Stimulated activated CD4-positive, alpha-beta T cell treated with anti-CD3 and anti-CD28 coated beads, Interleukin-4, amount 100 ng/mL, for 48 hours (primary cell): ENCODE measurements at places on chromosomes 7 and 10.

- DNase-seq, result no peak
Observed at GRCh38 chr10:75441196-75441595, 9.8 kb downstream of the LRMDA start.

GRCh38 chr7:90579181-90579688, 16.9 kb upstream of the CDK14 start:
- DNase-seq, result no peak

DNA sequence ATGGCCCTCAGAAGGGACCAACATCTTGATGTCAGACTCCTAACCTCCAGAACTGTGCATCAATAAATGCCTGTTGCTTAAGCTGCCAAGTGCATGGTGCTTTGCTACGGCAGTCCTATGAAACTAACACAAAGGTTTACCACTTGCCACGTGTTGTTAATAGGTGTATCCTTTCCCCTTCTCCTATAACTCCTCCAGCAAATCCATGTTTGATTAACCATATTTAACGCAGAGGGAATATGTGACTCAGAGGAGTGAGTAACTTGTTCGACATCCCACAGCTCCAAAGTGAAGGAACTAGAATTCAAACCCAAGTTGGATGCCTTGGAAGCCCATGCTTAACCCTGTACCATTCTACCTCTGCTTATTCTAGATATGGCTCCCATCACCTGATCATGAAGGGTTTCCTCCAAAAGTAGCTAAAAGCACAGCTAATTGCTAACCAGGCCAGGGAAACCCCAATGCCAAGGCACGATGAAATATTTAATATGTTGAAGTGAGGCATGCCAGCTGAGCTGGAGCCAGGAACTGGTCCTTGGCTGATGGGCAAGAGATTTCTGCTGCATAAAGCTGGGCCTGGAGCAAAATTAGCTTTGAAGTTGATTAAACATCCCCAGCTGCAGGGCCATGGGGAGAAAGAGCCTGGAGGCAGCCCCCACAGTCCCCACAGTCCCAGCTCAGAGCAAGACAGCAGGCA, 131.9 kb downstream of the C10orf90 start:
- DNase-seq, result no peak

GRCh38 chr10:131885391-131886165, 15.2 kb upstream of the PPP2R2D start:
- peak; percentile 74 for DNase-seq

DNA sequence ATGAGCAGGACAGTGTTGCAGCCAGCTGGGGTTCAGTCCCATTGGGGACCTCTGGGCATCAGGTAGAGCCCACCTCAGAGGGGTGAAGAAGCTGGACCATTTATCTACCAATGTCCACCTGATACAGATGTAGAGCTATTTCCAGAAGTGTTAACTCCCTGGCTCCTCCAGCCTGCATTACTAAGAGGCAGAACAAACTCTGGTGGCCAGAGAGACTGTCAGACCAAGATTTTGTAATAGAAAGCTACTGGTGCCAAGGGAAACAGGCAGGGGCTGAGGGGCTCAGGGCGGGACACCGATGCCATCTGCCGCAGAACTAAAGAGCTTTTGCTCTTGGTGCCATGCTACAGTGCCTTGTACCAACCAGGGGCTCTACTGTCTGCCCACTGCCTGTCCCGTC, 268.2 kb upstream of the HABP2 start:
- DNase-seq, result no peak

DNA sequence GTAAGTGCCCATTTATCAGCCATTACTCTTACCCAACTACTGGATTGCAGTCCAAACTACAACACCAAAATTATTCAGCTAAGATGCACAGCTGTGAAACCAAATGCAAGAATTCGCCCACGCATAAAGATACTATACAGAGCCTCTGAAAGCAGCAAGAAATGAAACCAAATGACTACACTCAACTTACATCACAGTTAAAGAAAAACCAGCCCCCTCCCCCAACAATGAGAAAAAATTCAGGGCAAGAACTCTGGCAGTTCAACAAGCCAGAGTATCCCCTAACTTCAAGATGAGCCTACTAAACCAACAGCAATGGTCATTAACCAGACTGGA, 209.1 kb upstream of the VWC2 start:
- no peak for DNase-seq

- no peak for DNase-seq
Observed at GRCh38 chr10:100008142-100008522, 1.6 kb downstream of the DNMBP start.

DNA sequence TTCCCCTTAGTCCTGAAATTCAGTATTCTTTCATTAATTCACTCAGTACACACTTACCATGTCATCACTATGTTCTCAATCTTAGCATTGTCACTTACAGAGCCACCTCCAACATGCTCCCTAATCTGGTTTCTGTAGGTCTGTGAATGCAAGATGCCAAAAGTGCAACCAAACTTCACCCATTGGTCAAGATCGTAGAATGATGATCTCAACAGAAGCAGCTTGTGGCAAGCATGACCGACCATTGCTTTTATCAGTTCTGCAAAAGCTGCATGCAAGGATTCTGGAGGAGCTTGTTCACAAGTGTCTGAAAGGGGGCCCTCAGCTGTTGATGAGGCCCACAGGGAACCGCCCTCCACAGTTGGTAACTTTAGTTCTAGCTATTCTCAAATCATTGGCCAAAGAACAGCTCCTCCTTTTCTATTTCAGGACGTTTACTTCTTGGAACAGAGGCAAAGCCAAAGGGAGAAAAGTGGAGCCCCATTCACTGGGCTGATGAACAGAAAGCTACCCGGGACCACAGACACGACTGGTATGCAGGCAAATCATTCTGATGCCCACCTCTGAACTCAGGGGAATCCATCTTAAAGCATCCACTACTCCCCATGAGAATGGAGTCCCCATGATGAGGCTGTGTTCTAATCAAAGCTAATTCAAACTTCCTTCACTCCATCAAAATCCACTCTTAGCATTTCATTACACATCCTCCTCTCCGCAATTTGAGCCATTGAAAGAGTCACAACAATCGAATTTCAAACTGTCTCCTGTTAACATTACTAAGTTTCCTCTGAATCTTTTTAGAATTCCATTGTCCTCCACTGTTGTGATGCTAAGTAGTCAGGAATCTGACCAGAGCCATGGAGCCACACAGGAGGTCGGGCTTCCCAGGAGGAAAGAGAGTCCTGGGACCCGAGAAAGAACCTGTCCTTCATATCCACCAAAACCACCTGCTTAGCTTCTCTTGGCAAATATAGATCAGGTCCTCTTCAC, 13.9 kb downstream of the GRB10 start:
- DNase-seq, result no peak

DNA sequence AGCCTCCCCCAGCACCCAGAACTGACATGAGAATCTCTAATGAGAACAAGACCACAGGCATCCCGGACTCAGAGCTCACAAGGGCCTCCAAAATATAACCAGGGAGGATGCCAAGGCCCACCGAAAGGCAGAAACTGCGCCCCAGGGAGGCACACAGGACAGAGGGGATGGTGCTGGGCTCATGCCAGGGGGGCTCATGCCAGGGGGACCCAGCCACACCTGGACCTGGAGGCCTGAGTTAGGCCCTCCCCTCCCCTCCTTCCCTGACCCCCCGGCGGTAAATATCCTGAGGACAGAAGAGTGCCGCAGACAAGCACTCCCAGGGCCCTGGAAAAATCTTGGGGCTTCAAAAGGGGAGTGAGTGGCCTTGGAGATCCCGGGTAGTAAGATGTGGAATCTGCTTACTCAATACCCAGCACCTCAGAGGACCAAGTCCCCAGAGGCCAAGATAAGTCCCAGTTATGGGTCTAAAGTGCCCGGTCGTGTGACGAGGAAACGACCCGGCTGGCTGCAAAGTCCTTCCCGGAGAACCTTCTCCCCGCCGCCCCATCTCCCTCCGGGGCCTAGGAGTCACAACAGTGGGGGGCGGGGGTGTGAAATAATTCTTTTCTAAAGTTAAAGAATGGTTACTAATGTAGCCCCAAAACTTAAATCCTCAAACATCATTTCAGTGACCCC, 11.9 kb downstream of the PDGFA start:
- no peak for DNase-seq

DNA sequence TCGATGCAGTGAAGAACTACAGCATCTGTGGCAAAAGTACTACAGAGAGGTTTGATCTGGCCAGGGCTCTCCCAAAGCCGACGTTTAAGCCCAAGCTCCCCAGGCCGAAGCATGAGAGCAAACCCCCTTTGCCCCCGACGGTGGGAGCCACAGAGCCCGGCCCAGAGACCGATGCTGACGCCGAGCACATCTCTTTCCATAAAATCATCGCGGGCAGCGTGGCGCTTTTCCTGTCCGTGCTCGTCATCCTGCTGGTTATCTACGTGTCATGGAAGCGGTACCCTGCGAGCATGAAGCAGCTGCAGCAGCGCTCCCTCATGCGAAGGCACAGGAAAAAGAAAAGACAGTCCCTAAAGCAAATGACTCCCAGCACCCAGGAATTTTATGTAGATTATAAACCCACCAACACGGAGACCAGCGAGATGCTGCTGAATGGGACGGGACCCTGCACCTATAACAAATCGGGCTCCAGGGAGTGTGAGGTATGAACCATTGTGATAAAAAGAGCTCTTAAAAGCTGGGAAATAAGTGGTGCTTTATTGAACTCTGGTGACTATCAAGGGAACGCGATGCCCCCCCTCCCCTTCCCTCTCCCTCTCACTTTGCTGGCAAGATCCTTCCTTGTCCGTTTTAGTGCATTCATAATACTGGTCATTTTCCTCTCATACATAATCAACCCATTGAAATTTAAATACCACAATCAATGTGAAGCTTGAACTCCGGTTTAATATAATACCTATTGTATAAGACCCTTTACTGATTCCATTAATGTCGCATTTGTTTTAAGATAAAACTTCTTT, 2.3 kb downstream of the LRRTM3 start:
- DNase-seq, result no peak

DNA sequence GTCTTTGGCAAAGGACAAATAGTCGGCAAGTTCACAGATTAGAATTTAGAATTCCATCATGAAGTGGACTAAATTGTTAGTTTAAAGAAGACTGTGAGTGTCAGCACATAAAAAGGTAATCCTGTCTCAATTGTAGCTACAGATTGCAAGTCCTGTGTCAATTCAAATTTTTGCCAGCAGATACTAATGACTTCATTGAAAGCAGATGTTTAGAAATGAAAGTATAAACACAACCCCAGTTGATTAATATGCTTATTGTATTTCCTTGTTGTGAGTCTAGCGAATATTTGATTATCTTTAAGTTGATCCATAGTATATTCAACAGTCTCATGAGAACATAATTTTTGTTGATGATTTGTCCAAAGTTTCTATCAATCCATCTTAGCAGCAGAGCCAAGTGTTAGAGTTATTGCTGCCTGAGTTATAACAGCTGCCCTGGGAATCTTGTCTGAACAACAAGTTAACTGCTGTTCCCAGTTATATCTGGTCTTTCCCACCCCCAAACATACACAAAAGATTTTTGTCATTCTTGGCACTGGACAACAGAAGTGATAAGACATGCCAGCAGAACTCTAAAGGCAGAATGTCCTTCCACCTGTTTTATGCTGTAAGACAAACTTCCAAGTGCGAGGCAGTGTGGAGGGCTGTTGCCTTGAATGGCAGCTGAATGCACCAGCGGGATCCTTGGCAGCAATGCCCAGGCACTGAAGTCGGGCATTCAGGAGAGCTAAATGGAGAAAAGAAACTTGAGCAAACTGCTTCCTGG, 21.3 kb upstream of the HERPUD2 start:
- no peak for DNase-seq

DNA sequence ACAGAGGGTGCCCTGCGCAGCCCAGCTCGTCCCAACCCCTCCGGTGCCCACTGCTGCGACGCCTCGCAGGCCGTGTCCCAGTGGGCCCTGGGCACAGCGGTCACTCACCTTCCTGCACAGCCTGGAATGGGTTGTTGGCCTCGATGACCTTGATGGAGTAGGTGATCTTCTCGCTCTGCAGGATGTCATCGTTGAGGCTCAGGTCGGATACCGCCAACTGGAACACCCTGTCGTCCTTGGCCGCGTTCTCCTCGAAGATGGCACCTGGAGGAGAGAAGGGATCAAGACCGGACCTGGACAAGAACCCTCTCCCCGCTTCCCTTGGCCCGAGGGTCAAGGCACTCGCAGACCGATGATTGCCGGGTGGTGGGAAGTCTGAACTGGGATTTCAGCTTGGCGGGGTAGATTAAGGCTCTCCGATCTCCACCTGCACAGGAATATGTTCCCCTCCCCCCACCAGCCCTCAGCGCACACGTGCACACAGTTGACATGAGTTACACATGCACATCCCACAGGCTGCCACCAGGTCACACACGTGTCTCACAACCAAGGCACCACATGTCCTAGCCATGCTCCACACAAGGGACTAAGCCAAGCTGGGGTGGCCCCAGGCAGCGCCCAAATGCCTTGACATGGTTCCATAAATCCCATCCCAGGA, 2.6 kb downstream of the GRID1 start:
- DNase-seq, result no peak

GRCh38 chr10:71696628-71697326, 22.8 kb downstream of the C10orf105 start:
- DNase-seq, result peak; percentile 62

- DNase-seq, result no peak
Observed at GRCh38 chr7:45408409-45408737, 165.8 kb upstream of the ADCY1 start.

DNA sequence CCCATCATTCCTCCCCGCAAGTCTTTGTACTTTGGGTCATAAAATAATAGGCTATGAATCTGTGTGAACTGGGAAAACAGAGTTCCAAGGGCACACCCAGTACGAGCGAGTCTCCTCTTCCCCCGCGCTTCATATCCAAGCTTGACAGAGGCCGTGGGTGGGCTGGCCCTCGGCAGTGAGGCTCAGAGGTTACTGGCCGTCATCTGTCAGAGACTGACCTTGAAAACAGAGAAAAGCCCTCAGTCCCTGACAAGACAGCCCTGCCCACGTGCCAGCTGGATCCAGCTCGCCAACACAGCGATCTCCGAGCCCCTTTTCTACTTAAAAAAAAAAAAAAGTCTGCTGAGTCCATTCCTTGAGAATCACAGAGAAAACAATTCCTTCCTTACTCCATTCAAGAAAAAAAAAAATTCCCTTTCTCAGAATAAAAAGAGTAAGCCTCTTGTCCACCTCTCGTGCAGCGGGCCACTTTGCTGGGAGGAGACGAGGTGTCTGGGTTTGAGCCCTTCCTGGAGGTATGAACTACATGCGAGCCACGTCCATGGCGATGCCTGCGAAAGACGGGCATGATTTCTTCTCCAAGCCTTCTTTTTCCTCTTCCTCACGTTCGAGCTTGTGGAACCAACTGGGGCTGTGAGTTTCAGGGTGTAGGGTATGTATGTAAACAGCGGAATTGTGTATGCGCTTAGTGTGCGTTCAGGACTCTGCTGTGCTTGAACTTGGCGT, 744 bp upstream of the BICC1 start:
- DNase-seq, result no peak

- DNase-seq, result no peak
Observed at GRCh38 chr10:6840201-6840691, 260.2 kb upstream of the PRKCQ start.

- no peak for DNase-seq
Observed at GRCh38 chr10:79098061-79098460, 29.3 kb downstream of the ZMIZ1 start.

DNA sequence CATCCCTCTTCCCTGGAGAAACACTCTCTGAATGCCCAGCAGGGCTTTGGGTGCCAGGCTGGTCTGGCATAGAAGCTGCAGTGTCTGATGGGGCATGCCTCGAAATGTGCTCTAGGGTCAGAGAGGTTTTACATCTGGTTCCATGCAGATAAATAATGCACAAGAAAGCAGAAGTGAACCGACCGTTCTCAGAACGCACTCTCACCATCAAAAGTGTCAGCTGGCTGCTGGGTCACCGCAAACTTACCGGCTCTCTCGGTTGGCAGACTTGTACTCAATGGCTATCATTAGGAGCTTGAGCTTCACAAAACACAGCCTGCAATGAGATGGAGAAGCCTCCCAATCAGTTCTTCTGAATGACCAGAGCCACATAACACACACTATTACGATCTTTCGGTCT, 610.0 kb downstream of the KCNMA1 start:
- DNase-seq, result no peak

GRCh38 chr7:42914009-42914408, 2.1 kb upstream of the C7orf25 start:
- DNase-seq, result no peak
